Fibroblast of gingiva (primary cell): ENCODE measurements at places on chromosomes 13 and 19.

GRCh38 chr13:25915840-25916518 lies 135.8 kb downstream of the SHISA2 start:
- no peak for DNase-seq

DNA sequence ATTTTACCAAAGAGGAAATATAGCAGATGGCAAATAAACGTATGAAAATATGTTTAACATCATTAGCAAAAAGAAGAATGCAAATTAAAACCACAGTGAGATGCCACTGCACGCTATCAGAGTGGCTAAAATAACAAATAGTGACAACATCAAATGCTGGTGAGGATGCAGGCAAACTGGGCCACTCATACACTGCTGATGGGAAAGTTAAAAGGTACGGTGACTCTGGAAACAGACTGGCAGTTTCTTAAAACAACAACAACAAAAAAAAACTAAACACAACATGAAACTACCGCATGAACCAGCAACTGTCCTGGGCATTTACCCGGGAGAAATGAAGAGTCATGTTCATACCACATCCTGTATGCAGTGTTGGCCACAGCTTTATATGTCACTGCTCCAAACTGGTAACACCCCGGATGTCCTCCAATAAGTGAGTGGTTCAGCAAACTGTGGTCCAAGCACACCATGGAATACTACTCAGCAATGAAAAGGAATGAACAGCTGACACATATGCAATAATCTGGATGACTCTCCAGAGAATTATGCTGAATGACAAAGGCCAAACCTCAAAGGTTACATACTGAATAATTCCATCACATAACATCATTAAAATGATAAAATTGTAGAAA lies 22.3 kb downstream of the EPS15L1 start:
- DNase-seq, result no peak

- no peak for DNase-seq
Measured at GRCh38 chr13:108560093-108560492, 69.3 kb upstream of the MYO16 start.

DNA sequence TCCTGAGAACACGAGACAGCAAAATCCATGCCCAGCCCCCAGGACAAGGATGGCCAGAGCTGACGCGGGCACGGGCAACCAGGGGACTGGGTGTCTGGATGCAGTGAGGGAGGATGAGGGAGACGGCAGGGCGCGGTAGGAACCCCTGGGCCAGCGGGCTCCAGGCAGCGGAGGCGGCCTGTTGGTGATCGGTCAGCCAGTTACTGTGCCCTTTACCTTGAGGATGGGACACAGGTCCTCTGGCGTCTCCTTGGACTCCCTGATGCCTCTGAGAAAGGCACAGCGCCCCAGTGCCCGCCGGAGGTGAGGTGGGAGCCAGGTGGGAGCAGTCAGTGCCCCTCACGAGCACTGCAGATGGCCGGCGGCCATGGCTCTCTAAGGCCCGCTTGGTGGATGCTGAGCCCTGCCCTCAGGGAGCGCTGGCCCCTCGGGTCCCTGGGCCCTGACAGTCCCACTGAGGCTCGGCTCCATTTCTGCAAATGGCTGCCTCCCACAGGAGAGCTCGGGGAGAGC lies 31.2 kb downstream of the C13orf46 start:
- DNase-seq, result no peak

- no peak for DNase-seq
Measured at GRCh38 chr13:54750521-54750920, 1721.9 kb downstream of the OLFM4 start.

DNA sequence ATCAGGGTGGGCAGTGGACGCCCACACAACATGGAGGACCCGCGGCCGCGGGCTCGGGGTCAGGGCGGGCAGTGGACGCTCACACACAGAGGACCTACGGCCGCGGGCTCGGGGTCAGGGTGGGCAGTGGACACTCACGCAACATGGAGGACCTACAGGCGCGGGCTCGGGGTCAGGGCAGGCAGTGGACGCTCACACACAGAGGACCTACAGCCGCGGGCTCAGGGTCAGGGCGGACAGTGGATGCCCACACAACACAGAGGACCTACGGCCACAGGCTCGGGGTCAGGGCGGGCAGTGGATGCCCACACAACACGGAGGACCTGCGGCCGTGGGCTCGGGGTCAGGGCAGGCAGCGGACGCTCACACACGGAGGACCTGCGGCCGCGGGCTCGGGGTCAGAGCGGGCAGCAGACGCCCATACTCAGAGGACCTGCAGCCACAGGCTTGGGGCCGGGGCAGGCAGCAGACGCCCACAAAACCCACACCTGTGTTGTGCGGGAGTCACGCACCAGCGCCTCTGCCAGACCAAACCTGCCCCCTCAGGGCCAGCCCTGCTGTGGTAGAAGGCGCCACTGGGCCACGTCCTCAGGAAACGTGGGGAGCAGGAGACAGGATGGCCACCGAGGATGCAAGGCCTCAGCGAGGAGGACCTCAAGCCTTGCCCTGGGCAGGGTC lies 27.6 kb upstream of the C13orf46 start:
- no peak for DNase-seq
